ENCODE measurements at places on chromosomes 1 and 21.

GRCh38 chr1:33081554-33082305, 777 bp downstream of the AZIN2 start:
- DNase-seq = no peak

DNA sequence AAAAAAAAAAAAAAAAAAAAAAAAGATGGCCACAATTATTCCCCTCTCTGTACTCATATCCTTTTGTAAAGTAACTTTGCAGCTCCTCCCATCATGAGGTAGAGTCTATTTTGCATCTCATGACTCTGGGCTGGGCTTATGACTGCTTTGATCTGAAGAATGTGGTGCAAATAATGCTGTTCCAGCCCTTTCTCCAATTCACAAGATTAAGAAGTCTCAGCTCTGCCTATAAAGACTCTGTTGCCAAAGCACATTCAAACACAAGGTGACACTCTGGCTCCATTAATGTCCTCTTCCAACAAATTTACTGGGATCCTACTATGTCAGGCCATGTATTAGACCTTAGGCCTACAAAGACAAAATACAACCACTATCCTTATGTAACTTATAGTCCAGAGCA, 64.8 kb upstream of the PTCH2 start:
- DNase-seq = no peak

DNA sequence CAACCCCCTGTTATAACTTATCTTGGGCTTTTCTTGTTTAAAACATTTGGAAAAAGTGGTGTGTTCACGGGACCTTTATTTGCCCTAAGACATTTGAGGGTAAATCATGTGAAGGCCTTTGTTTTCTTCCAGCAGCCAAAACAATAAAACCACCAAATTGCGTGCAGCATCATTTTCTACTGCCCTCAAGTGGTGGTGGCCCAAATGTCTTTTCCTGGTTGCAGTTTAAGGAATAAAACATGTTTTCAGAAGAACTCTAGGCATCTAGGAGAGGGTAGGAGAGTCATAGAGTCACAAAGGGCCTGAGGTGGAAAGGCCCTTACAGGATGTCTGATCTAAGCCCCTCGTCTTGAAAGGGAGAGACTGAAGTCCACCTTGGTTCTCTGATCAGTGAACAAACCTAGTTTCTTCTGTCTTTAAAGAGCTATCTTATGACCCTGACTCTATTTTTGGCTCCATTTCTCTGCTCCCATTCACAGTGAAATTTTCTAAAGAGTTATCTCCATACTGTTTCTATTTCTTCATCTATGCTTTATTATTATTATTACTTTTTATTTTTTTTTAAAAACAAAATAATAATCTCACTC, 16.0 kb upstream of the EPS15 start:
- DNase-seq = peak; percentile 58

GRCh38 chr1:220732137-220732536, 16.0 kb upstream of the MTARC2 start:
- no peak for DNase-seq

DNA sequence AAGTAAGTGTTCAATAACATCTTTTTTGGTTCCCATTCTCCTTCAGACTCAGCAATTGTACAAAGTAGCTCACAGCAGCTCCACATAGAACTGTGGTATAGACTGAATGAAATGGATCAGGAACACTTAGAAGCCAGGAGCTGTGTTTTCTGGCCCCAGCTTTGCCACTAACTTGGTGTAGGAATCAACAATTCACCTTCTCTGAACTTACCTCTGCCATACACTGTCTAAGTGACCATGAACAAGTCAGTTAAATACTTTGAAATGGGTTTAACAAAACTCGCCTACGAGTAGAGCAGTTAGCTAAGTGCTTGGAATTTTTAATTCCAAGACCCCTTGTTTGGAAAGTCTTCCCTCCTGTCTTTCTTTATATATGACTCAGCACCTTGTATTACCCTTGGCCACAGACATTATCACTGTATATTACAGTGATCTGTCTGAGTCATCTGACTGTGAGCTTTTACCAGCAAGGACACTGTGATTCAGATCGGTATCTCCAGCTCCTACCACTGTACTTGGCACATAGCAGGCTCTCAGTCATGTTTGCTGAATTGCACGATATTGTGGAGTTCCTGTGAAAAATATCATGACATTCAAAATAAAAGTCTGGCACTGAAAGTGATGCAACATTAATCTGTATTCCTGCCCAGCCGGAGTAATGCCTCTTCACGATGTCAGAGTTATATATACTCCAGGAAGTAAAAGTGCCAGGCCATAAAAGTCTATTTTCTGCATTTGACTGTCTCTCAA, 101.7 kb upstream of the BEND5 start:
- peak; percentile 96 for DNase-seq

DNA sequence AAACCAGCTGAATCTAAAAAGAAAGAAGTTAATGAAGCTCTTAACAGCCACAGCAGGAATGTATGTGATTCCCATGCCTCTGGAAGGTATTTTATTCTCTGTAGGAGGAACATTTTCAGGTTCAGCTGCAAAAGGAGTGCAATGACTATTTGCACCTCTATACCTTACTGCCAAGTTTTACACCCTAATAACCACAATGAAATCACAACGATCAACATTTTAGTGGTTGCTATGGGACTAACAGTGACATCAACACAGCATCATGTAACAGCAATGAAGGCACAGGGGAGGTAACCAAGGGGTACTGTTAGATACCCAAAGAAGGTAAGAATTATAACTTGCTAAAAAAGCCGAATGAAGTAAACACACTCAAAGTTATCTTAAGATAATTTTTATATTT, 116.3 kb upstream of the HP1BP3 start:
- DNase-seq = peak; percentile 10

- DNase-seq = no peak
Measured at GRCh38 chr1:203328714-203329122, 22.2 kb downstream of the FMOD start.

- DNase-seq = no peak
Measured at GRCh38 chr1:232457595-232457994, 172.3 kb downstream of the SIPA1L2 start.

- DNase-seq = no peak
Measured at GRCh38 chr1:206678490-206678889, 6.2 kb upstream of the MAPKAPK2 start.

GRCh38 chr1:203325418-203326091, 20.2 kb downstream of the BTG2 start:
- no peak for DNase-seq

DNA sequence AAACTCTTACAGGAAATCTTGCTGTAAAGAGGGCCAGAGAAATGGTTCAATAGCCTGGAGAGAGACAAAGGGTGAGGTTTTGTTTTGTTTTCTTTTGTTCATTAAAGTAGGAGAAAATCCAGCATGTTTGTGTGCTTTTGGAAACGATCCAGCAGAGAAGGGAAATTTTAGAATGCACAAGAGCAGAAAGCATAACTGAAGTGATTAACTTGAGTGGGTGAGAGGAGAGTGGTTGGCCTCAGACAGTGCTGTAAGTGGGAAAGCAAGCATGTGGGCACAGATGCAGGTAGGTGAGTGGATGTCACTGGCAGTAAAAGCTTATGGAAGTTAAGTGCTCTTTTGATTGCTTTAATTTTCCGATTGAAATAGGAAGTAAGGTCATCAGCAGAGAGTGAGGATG, 50.2 kb downstream of the EEIG2 start:
- no peak for DNase-seq

DNA sequence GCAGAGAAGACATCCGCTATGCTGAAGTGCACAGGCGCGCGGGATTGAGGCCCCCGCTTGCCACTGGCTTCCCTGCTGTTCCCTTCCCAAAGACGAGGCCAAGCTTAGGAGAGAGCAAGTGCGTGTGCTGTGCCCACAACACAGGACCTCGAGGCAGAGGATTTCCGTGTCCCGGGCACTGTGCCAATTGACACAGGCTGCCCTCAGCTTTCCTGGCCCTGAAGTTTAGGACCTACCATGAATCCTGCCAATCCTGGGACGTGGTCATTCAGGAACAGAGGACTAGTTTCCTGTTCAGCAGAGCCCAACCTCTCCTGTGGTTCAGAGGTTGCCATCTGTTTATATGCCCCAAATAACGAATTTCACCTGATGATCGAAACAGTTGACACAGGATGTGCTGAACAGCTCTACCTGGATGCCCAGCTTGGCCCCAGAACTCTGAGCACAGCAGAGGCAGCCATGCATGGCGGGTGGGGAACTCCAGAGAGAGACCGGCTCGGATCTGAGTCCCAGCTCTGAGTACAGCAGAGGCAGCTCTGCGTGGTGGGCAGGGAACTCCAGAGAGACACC, 22.0 kb downstream of the SLC37A1 start:
- DNase-seq = no peak

GRCh38 chr1:64495878-64496277, 25.9 kb downstream of the CACHD1 start:
- no peak for DNase-seq

- DNase-seq = no peak
Measured at GRCh38 chr1:97619706-97620105, 301.1 kb downstream of the DPYD start.

DNA sequence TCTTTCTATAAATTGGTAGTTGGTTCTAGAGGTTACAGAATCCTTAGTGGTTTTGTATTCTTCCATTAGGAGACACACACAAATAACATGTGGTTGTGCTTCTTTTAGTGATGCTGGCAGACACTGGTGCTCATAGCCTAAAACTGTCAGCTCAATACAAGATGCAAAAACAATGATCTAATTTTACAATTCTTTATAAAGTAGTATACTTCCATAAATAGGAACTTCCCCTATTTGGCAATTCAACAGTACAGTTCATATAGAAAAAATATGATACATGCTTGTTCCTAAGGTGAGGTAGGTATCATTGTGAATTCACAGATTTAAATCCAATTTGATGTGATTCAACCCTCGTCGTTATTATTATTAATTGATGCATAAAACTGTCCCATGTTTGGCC, 20.8 kb upstream of the CCDC17 start:
- DNase-seq = no peak

- no peak for DNase-seq
Measured at GRCh38 chr1:197688233-197688632, 87.0 kb downstream of the DENND1B start.

GRCh38 chr1:33025180-33025569, 11.5 kb downstream of the AK2 start:
- DNase-seq = no peak

DNA sequence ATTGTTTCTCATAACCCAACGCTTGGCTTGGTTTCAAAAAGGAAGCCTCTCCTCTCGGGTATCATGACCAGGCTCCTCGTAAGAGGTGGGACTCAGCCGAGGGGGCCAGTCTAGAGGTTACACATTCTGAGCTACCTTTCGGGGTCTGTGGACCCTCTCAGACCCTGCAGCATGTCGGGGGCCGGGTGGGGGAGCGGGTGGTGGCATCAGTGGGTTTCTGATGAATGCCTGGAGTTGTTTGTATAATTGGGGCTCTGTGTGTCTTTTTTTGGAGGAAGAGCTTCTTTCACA, 229.3 kb downstream of the CAMTA1 start:
- DNase-seq = peak; percentile 4

DNA sequence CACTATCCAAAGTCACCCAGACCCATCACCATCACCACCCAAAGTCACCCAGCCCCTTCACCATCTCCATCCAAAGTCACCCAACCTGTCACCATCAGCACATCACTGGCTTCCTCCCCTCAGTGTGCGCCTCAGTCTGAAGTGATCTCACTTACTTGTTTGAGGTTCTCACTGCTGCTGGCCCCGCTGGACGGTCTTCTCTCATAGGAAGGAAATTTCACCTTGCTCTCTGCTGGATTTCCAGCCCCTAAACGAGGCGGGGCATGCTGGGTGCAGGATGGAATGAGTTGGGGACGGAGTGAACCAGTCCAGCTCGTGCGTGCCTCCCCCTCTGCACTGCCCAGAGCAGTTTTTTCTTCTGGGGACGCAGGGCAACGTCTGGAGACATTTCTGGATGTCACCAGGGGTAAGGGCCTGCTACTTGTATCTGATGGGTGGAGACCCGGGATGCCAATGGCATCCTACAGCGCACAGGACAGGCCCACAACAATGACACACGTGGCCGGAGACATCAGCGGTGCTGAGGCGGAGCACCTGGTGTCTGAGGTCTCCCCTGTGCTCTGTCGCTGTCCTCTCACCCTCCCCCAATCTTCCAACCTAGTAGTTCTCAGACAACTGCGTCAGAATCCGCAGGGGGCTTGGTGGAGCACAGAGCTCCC, 38.6 kb downstream of the PDE9A start:
- no peak for DNase-seq

DNA sequence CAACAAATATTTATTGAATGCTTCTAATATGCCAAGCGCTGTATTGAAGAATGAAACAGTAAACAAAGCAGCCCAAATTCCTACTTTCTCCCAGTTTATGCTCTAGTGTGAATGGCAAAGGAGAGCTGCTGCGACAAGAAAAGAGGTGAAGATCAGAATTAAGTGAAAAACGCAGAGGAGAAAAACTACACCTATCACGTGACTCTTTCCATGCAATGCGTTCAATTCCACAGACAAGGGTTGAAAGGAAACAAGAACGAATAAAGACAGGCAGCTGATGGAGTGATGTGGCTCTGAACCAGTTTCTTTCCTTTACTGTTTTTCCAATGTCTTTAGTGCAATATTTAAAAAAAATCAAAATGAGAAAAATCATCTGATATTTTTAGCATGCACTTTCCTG, 23.6 kb downstream of the MT1HL1 start:
- no peak for DNase-seq

DNA sequence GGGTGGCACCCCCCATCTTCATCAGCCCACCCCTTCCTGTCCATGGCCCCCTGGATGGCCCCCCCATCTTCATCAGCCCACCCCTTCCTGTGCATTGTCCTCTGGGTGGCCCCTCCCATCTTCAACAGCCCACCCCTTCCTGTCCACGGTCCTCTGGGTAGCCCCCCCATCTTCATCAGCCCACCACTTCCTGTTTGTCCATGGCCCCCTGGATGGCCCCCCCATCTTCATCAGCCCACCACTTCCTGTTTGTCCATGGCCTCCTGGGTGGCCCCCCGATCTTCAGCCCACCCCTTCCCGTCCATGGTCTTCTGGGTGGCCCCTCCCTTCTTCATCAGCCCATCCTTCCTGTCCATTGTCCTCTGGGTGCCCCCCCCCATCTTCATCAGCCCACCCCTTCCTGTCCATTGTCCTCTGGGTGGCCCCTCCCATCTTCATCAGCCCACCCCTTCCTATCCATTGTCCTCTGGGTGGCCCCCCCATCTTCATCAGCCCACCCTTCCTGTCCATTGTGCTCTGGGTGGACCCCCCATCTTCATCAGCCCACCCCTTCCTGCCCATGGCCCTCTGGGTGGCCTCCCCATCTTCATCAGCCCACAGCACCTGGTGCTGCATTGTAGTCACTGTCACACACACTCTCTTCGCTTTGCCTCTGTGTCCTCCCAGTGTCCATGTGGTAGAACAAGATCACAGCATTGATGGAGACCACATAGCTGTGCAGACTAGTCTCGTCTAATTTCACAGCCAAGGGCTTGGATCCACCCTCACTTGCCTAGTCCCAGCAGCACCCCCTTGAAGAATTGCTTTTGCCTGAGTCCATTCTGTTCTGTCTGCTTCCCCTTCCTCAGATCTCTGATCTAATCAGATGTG, 95.9 kb downstream of the PCBP3 start:
- no peak for DNase-seq

DNA sequence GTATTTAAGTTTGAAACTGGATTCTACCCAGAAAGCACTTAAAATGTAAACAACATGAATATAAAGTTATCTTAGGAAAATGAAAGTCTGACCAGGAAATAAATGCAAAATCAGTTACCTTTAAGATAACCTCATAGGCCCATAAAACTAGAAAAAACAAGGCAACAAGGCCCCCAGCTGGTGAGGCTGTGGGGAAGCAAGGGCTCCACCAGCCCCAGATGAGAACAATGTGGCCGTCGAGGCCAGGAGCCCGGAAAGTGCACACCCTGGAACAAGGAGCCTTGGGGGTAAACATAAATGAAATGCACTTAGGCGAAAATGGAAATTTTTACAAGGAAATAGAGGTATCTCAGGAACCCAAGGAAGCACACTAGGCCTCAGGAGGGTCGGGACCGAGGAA, 37.9 kb upstream of the BMP8B start:
- no peak for DNase-seq
